ENCODE measurements at places on chromosomes 2 and 18.

DNA sequence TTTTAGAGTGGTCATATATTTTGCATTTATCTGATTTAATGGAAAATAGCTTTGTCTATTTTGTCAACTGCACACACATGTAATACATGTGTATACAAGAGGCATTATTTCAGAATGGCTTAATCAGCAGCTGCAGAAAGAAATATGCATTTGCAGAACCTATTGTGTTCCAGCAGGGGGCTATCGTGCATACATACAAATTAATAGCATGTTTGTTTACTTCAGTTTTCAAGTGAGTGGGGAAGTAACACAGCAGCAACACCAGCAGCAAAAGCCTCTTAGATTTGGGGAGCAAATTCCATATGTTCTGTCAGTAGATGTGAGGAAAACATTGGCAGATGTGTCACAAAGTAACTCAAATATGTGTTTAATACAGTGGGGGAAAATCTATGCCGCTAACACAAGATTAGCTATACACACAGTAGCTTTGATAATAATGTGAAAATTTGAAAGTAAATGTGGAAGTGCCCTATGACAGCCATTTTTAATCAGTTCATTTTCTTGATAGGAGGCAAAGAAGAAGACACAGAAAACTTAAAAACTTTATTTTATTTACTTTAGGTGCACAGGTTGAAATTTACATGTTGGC lies 218.1 kb downstream of the WDR7 start:
- DNase-seq, result peak; percentile 65

- DNase-seq, result no peak
Measured at GRCh38 chr18:48550101-48550729, 11.4 kb downstream of the CTIF start.

DNA sequence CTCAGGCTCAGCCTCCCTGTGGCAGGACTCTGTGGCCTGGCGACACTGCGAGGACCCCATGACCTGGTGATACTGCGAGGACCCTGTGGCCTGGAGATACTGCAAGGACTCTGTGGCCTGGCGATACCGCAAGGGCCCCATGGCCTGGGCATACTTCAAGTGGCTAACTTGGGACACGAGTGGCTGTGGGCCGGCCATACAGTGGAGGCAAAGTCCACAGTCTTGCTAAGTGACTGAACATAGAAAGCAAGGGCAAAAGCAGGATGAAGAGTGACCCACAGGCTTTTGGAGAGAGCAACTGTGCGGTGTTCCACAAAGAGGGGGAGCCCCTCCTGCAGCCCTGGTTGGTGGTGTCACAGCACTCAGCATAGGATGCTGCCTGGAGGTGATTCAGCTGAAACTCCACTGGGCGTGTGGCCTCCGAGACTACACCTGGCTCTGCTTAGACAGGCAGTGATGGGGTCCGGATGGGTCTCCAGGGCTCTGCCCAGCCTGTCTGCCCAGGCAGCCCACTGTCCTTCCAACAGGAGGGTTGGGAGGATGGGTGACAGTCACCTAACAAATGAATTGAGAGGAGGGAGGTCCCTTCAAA lies 691.0 kb upstream of the HS6ST1 start:
- no peak for DNase-seq

DNA sequence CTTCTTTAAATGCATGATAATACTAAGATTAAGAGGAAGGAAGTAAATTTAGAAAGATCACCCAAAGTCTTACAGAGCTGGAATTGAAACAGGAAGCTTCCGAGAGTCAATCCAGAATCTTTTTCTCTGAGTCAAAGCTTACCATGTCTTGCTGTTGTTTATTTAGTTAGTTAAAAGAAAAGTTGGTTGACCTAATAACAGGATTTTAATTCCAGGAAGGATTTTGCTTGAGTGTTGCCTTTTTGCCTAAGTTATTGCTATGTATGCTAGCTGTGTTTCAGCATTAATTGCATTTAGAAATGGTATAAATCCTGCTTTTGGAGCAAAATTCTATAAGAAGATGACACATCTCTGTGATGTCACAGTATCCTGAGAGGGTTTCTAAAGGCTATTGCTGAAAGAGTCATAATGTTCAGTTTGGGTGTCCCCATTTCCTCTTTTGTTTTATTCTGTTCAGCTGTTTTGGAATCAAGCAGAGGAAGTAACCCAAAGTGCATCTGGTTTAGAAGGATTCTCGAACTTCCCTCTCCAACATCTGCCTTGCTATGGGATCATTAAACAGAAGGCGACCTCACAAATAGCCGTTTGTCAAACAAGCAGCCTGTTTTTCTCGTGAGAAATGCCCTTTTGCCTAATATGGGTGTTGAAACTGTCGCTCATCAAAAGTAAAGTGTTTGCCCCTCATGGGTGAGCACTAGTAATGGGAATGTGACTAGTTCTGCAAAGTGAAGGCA lies 271.5 kb upstream of the MMADHC start:
- no peak for DNase-seq

All from NCI-H2171 treated with DMSO at 0.1 percent for 48 hours (cell line).